ENCODE measurements at places on chromosomes 11 and 22. TPM values are rescaled to one million over a fixed set of nuclear protein-coding genes. Genes with fewer than 3 reads are reported as not detected.

The MADD gene
- total RNA-seq: 16.1 TPM

The SMIM38 gene
- 1.5 TPM for total RNA-seq

The HBG1 gene
- total RNA-seq: not detected

The BTBD18 gene
- total RNA-seq: not detected

The SCN4B gene
- total RNA-seq: 7.1 TPM

The OSM gene
- total RNA-seq: not detected

The MPZL3 gene
- 1.1 TPM for total RNA-seq

The GGTLC2 gene
- not detected for total RNA-seq

The SMTNL1 gene
- 0.28 TPM for total RNA-seq

DNA sequence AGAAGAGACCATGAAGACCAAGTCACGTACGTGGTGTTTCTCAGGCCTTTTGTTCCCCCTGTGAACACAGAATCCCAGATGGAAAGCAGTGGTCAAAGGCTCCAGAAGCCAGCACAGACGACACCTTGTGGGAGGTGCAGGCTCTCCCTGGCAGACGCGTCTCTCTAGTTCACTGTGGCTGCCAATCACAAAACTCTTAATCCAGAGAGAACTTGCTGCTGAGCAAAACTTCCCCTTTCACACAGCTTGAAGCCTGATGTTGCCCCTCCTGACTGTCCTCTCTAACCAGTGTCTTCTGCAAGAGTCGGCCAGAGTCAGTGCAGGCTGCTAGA, 67.1 kb downstream of the PIWIL3 start:
- DNase-seq: peak; percentile 40

- no peak for DNase-seq
These were observed 96.3 kb downstream of the SWAP70 start for GRCh38 chr11:9760193-9760575.

- no peak for DNase-seq
These were observed 19.5 kb downstream of the CBX7 start for GRCh38 chr22:39132871-39133524.

- DNase-seq: peak; percentile 20
These were observed 12.3 kb downstream of the RELT start for GRCh38 chr11:73388265-73389133.

DNA sequence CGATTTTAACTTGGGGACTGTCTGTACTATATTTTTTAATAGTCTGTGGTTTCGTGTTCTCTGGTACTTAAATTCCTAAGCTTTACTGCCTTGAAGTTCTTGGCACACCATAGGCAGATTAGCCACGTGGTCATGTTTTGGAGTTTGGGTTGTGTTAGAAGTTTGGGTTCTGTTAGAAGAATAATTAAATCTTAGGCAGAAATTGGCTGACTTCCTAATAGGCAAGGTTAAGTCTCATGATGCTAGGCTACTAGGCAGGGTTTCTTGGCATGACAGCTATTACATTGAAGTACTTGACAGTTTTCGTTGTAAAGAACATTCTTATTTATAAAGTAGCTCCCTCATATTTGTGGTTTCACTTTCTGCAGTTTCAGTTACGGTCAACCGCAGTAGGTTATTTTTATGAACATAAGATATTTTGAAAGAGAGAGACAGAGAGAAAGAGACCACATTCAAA, 30.0 kb upstream of the MMP7 start:
- no peak for DNase-seq

DNA sequence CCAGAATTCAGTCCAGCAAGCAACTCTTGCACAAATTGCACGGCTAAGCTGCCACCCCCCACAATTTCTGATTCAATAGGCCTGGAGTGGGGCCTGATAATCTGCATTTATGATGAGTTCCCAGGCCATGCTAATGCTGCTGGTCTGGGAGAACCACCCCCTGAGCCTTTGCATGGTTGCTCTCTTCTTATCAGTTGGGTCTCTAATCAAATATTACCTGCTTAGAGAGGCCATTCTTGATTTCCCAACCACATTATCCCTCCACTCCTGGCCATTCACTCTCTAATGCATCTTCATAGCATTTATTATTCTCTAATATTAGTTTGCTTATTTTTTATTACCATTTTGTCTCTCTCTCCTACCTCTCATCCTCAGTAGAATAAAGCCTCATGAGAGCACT, 99.5 kb downstream of the NAV2 start:
- DNase-seq: no peak

DNA sequence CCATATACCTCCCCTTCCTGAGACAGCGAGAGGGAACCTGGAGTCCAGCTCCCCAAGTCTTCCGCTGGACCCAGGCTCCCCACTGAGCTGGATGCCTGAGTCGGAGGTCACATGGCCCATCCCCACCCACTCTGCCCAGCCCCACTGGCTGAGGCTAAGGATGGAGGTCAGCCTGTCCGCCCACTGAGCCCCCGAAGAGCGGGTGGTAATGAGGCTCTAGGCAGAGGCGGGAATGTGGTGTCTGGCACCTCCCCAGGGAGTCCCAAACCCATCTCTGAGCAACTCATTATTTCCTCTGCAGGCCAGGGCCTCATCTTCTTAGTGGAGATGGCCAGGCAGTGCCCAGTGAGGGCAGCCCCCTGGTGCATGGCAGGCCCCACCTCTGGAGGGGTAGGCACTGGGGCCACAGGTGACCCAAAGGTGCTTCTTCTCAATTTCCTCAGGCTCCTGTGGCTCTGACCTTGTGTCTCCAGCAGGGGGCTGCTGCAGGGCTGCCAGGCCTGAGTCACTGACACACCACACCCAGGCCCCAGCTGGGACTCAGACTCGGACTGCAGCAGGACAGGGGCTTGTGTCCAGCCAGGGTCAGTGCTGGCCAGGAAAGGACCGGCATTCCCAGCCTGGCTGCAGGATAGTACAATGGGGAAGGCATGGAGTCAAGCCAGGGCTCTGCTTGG, 10.2 kb upstream of the PDE2A start:
- peak; percentile 52 for DNase-seq

DNA sequence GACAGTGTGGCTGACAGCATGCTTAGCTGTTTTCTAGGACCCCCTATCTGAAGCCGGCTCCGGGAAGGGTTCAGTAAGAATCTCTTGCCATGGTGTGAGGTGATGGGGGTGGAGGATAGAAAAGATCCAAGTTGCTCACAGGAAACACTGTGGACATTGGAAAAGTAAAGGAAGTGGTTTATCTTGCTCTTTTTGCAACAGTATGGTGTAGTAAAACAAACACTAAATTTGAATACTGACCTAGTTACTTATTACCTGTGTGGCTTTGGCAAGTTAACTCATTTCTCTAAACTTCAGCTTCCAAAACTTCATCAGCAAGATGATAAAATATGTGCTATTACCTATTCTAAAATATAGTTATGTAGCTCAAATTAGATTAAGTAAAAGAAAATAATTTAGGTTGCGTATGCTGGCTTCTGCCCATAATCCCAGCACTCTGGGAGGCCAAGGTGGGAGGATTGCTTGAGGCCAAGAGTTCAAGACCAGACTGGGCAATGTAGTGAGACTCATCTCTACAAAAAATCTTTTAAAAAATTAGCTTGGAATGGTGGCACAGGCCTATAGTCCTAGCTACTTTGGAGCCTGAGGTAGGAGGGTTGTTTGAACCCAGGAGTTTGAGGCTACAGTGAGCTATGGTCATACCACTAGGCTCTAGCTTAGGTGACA, 51.6 kb upstream of the APOA1 start:
- no peak for DNase-seq

DNA sequence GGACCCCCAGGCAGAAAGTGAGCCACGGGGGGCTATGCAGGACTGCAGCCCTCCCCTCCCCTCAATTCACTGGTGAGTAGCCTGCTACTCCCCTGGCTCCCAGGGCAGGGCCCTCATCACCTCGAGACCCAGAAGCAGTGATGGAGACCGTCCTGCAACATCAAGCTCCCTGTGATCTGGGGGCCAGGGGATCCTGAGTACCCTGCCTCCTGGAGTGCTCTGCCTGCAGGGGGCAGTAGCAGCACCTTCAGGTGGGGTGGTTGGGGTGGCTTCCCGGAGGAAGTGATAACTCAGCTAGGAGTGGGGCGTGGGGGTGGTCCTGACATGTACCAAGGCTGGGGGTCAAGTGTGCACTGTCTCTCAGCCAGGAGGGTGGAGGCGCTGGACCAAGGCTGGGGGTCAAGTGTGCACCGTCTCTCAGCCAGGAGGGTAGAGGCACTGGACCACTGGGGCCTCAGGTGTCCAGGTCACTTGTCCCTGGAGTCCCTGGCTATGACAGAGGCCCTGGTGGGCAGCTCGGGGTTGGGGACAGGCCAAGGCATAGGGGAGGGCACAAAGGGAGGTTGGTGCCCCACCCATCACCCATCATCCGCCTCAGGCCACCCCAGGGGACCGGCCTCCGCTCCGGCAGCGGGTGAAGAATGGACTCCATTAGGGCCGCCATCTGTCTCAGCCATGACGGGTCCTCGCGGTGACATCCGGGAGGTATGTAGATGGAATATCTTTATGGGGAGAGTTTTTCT, 9.4 kb downstream of the RTN4R start:
- no peak for DNase-seq

GRCh38 chr22:43199541-43199940, 12.6 kb upstream of the TTLL12 start:
- no peak for DNase-seq

DNA sequence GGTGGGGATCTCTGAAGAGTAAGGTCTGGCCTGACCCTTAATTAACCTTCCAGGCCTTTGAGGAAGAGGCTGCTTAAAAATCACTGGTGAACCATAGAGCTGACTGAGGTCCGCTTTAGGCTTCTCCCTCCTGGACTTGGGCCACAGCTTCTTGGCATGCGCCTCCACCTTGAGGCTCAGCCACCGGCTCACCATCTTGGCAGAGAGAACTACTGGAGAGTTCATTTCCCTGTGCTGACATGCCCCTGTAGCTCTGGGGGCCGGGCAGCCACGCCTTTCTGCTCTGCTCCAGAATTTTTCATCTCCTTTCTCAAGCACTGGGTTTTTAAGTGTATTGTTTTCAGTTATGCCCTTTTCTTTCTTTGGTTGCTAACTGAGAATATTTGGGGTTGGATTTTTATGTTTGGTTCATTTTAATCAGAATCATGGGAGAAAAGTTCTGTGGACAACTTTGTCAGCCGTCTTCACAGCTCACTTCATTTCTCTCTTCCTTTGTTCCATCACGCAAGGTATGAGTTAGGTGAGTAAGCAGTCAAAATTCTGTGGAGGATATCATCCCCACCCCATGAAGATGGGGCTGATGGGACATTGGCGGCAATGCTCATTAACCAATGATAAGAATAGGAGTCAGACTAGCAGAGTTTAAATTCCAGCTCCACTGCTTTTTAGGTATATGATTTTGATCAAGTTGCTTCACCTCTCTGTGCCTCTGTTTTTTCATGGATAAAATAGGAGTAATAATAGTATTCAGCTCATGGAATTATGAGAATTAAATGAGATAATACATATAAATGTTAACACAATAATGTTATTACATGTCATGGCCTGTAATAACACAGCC, 103.9 kb downstream of the DBX1 start:
- DNase-seq: no peak

- DNase-seq: no peak
These were observed 471.2 kb downstream of the MIAT start for GRCh38 chr22:27128461-27129085.

- no peak for DNase-seq
These were observed 123.5 kb downstream of the UVRAG start for GRCh38 chr11:75938543-75938942.

DNA sequence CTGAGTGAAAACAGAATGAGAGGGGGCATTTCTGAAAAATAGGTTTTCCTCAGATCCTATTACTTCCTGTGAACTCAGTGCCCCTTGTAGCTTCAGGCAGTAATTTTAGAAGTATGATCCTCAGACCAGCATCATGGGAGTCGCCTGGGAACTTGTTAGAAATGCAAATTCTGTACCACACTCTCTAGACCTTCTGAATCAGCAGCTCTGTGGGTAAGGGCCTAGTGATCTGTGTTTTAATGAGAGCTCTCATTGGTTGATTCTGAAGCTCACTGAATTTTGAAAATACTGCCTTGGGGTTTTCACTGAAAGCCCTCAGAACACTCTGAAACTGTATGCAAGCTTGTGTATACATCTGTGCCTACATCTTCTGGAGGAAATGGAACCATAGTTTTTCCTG, 647.2 kb upstream of the ANO5 start:
- DNase-seq: no peak

DNA sequence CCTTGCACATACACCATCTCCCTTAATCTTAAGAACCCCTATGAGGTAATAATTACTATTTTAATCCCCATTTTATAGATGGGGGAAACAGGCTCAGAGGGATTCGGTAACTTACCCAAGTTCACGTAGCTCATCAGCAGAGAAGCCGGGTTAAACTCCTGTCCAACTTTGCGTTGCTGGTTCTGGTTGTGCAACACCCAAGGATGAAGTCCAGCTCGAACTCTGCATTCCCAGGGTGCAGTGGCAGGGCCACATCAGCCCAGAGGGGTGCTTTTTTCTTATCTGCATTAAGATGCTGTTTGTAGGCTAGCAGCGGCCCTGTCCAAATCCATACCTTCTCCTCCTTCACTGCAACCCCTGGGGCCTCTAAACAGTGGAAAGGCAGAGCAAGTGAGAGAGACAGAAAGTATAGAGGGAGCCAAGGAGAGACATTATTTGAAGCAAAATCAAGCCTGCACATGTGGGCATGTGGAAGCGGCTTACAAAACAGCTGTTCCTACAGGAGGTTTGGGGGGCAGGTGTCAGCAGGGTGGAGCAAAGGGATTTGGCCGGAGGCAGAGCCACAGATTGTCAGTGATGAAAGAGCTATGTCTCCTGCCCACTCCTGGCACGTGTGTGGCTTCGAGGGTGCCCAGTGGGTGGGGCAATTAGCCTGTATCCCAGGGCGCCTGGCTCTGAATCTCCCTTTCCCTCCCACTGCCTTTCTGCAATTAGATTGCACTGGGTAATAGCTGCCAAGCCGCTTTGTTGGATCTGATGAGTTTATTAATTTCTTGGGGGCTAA, 129.5 kb upstream of the TBCEL start:
- no peak for DNase-seq

GRCh38 chr11:130940706-130941105, 24.4 kb upstream of the SNX19 start:
- no peak for DNase-seq

GRCh38 chr11:9005087-9005486, 1.3 kb upstream of the NRIP3 start:
- DNase-seq: no peak

- DNase-seq: no peak
These were observed 728.8 kb upstream of the FAT3 start for GRCh38 chr11:91495837-91496236.

GRCh38 chr11:111932611-111932950, 4.6 kb upstream of the DIXDC1 start:
- DNase-seq: no peak

- DNase-seq: no peak
These were observed 12.7 kb upstream of the EMID1 start for GRCh38 chr22:29193021-29193420.

GRCh38 chr11:33635161-33635560, 65.5 kb downstream of the C11orf91 start:
- no peak for DNase-seq

- no peak for DNase-seq
These were observed 52.9 kb upstream of the RTL6 start for GRCh38 chr22:44550711-44551491.

GRCh38 chr11:32099516-32099915, 8.6 kb downstream of the RCN1 start:
- no peak for DNase-seq

DNA sequence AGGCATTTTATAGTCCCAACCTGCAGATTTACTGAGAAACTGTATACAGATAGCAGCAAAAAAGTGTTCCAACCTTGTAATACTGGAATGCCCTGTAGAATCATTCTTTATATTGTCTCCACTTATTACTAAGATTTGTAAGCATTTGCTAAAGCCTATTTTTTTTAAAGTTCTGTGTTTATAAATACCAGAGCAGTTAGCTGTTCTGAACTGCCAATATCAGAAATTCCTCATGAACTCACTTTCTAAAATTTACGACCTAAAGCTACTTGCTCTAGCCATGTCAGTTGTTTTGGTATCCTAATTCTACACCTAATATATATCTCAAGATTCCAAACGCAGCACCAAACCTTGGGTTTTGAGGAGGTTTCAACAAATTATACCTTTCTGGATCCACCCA, 103.2 kb downstream of the C11orf65 start:
- no peak for DNase-seq
